Kidney (tissue), 22 donors: ENCODE measurements at places on chromosomes 5 and 9. TPM values are rescaled to one million over a fixed set of nuclear protein-coding genes. Genes with fewer than 3 reads are reported as not detected.

The KCNIP1 gene
- polyA plus RNA-seq: 3.1 TPM

- DNase-seq: no peak
Measured at GRCh38 chr5:154059039-154059430, 20.3 kb downstream of the MFAP3 start.

- DNase-seq: no peak
Measured at GRCh38 chr5:11777096-11777495, 127.2 kb downstream of the CTNND2 start.

GRCh38 chr5:3780278-3780677, 184.6 kb downstream of the IRX1 start:
- DNase-seq: no peak

- no peak for DNase-seq
Measured at GRCh38 chr5:86596476-86596875, 21.3 kb upstream of the COX7C start.

GRCh38 chr5:159826351-159827214, 89.7 kb upstream of the ADRA1B start:
- no peak for DNase-seq

GRCh38 chr5:67003935-67004729, 192.5 kb downstream of the CD180 start:
- DNase-seq: peak; percentile 90
